ENCODE measurements at places on chromosomes 3 and 15. TPM values are rescaled to one million over a fixed set of nuclear protein-coding genes. Genes with fewer than 3 reads are reported as not detected.

DNA sequence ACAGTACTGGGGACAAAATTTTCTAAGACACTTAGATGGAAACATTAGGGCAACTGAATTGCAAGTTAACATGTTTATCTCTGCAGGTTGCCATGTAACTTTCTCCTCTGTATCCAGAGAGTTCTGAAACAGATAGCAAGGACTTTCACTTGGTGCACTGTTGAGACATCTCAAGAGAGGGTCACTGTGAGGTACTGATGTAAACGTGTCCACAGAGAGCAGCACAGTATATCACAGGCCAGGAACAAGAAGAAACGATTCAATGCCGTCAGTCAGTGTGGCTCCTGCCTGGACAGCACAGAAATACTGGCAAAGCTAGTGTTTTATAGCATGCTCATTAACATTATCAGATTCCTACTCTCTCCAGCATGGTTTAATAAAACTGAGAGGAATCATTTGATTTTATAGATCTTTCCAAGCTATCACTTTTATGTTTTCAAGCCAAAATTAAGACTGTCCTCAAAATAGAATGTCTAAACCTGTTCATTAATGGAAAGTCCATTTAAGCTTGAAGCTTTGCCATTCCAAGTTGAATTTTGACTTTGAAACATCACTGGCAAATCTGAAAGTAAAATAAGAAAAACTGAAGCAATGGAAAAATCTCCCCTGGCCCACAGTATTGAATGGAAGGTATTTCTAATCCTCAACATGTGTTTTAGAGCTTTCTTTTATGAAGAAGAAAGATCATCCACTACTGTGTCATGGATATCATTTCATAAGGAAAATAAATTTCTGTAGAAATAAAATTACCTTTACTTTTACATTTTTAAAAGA lies 102.7 kb downstream of the IMPG2 start:
- ATAC-seq, result no peak

CELF6 gene
- not detected for total RNA-seq

GRCh38 chr3:8070011-8070410 lies 431.6 kb upstream of the LMCD1 start:
- ATAC-seq, result no peak

ZNF385D gene
- 1.7 TPM for total RNA-seq
